ENCODE measurements at places on chromosomes 3 and 15.

DNA sequence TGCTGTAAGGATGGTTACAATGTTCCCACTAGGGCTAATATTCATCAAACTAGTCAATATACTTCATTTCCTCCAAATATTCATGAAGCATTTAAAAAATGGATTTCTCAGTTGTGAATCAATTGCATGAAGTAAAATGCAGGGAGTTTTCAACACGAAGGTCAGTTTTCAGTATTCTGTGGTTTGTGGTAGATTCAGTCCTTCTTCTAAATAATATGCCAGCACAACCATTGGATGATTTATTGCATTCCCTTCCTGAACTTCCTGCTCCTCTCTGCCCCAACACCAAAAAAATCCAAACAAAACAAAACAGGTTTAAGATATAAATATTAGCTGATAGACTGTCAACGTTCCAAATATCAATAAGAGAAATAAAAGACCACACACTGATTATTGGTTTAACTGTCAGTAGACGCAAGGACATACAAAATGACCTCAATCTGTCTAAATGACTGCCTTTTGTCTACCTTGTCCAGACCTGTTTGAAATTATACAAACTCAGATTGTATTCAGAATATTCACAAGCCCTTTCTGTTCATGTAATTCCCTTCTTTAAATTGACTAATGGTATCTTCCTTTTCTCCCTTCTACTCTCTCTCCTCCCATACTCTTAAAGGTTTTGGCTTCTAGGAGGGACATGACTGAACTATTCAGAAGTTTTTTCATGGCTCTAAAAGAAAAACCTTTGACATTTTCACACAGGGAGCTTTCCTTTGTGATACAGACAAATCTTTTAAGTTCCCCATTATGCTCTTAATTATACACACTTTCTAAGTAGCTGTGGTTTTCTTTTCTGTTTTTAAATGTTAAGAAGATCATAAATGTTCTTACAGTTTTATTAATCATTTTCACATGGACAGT is 92.6 kb upstream of the STT3B start:
- no peak for DNase-seq

GRCh38 chr3:86991482-86991815 is 500 bp upstream of the VGLL3 start:
- DNase-seq = no peak

DNA sequence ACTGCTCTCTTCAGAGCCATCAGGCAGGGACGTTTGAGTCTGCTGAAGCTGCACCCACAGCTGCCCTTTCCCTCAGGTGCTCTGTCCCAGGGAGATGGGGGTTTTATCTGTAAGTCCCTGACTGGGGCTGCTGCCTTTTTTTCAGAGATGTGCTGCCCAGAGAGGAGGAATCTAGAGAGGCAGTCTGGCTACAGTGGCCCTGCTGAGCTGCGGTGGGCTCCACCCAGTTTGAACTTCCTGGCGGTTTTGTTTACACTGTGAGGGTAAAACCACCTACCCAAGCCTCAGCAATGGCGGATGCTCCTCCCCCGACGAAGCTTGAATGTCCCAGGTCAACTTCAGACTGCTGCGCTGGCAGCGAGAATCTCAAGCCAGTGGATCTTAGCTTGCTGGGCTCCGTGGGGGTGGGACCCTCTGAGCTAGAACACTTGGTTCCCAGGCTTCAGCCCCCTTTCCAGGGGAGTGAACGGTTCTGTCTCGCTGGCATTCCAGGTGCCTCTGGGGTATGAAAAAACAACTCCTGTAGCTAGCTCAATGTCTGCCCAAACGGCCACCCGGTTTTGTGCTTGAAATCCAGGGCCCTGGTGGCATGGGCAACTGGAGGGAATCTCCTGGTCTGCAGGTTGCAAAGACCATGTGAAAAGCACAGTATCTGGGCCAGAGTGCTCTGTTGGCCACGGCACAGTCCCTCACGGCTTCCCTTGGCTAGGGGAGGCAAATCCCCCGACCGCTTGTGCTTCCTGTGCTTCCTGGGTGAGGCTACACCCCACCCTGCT is 21.1 kb upstream of the ST6GAL1 start:
- no peak for DNase-seq

DNA sequence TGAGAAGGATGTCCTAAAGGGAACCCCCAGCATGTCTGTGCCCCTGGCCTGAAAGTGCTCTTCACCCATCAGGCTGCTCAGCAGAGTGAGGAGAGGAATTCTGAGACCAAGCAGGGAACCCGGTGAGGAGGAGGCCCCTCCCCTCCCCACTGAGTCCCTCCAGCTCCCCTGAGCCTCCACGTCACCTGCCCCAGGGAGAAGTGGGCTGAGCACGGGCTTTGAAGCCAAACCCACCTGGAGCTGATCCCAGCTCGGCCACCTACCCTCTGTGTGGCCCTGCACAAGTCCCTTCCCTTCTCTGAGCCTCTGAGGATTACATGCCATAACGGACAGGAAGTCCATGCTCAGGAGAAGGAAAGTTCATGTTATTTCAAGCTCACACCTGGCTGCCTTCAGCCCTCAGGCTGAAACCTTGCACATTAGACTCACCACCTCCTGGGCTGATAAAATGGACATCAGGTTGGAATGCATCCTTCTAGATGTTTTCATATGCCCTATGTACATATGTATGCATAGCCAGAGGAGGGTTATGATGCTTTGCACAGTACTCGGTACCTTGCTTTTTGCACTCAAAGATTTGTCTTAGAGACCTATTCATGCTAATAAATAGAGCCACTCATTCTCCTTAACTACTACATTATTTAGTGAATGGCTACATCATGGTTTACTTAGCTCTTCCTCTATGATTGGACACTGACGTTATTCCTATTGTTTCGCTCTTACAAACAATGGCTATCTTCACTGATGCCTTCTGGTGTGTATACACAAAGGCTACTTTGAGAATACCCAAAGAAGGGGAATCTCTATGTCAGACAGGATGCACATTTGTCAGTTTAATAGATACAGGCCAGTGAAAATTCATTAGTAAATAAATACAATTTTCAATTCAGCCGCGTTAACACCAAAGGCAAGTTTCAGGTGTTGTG is 31.6 kb upstream of the GATA2 start:
- no peak for DNase-seq

- DNase-seq = no peak
Measured at GRCh38 chr3:158458464-158458863, 112.5 kb upstream of the MLF1 start.

- DNase-seq = no peak
Measured at GRCh38 chr3:159001711-159002110, 199.9 kb downstream of the MFSD1 start.

GRCh38 chr3:58246148-58247047 is 8.8 kb downstream of the ABHD6 start:
- DNase-seq = no peak

- no peak for DNase-seq
Measured at GRCh38 chr3:76661527-76662250, 378.2 kb upstream of the ROBO2 start.

- DNase-seq = no peak
Measured at GRCh38 chr15:34047893-34048775, 9.1 kb upstream of the AVEN start.

GRCh38 chr3:8494327-8494726 is 7.3 kb upstream of the LMCD1 start:
- no peak for DNase-seq

GRCh38 chr3:132062535-132062934 is 27.7 kb upstream of the CPNE4 start:
- no peak for DNase-seq

- no peak for DNase-seq
Measured at GRCh38 chr3:138197058-138197457, 10.0 kb downstream of the ARMC8 start.

- no peak for DNase-seq
Measured at GRCh38 chr3:25420147-25420546, 7.9 kb upstream of the RARB start.

All from bone marrow (tissue), 2 donors.